ENCODE measurements at places on chromosomes 13 and 19. TPM values are rescaled to one million over a fixed set of nuclear protein-coding genes. Genes with fewer than 3 reads are reported as not detected.

DNA sequence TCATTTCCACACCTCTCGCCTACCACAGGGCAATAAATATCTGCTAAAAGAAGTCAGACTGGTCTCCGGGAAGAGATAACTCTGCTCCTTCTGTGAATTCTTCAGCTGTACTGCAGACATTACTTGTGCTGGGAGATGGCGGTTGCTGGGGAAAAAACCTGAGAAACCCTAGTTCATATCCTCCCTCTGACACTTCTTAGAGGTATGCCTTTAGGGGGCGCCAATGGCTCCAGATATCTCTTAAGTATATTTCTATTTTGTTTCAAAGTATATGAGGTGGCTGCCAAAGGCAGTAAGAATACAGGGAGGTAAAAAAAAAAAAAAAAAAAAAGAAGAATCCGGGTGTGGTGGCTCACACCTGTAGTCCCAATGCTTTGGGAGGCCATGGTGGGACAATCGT is 175.2 kb downstream of the PAN3 start:
- DNase-seq, result no peak

GRCh38 chr19:2807379-2808128 is 12.1 kb upstream of the ZNF554 start:
- DNase-seq, result no peak

Gene PGLYRP1
- not detected for total RNA-seq

Gene SHISA7
- not detected for total RNA-seq

- no peak for DNase-seq
Measured at GRCh38 chr19:16403151-16403977, 68.4 kb downstream of the EPS15L1 start.

Gene PEG3
- 4.6 TPM for total RNA-seq

DNA sequence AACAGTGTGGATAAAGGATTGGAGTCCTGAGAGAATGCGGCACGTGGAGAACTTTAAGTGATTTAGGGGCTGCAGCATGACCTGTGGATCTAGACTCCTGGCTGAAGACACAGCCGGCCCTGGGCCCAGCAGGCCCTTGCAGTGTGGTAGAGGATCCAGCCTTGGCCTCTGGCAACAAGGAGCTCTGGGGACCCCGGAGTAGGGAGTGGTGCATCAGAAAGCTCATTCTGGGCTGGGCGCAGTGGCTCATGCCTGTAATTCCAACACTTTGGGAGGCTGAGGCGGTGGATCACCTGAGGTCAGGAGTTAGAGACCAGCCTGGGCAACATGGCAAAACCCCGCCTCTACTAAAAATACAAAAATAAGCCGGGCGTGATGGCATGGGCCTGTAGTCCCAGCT is 76.0 kb downstream of the CHST8 start:
- no peak for DNase-seq

DNA sequence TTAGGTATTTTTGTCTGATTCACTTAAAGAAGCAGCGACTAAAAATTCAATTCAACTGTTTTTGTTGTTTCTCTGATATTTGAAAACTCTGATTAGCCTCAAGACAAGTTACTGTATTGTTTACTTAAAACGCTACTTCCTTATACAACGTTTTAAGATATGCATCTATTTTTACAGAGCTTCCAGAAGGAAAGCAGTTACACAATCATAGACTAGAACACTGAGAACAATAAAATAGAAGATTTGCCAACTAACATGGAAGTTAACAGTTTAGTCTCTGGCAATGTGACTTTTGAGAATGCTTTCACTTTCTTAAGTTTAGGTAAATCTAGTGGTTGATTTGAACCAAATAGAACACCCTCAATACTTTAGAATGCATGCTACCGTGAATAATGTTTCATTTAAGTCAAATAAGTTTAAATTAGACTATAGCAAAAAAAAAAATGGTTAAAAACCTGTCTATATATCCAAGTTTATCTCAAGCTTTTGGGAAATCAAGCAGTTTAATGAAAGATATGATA is 614.8 kb downstream of the DACH1 start:
- no peak for DNase-seq

Gene TMEM238
- 0.55 TPM for total RNA-seq

DNA sequence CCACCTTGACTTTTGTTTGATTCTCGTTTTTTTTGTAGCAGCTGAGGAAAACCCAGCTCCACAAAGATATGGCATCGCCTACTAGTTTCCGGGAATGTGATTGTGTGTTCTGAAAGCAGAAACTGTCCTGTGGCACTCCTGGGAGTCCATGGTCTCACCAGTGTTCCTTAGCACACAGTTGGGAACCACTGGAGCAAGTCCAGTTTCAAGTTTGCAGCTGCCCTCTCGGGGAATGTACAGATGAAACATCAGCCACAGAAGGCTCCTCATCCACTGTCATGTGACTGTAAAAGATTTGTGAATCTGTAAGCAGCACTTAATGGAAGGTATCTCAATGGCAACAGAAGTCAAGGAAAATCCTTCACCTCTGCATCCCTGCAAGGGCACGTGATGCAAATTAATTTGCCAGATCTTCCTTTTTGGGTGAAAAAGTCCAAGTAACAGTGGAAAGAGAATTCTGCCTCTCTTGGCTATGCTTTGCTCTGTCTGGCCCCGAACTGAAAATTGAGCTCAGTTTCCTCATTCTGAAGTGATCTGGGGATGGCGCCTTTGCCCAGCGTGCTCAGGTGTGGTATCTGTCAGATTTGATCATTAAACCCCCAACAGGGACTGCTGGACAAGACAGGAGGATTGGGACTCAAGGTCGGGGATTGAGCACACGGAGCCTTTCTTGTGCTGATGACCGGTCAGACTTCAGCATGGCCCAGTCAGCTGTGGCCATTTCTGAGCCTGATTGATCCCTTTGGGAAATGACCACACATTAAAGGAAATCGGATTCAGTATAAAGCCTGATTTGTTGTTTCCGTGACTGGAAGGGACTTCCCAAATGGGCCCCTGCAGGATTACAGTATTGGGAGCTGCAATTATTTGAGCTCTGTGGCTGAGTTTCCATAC is 58.8 kb downstream of the ING1 start:
- no peak for DNase-seq

Gene AXL
- 22.4 TPM for total RNA-seq

Gene STRN4
- 118 TPM for total RNA-seq

DNA sequence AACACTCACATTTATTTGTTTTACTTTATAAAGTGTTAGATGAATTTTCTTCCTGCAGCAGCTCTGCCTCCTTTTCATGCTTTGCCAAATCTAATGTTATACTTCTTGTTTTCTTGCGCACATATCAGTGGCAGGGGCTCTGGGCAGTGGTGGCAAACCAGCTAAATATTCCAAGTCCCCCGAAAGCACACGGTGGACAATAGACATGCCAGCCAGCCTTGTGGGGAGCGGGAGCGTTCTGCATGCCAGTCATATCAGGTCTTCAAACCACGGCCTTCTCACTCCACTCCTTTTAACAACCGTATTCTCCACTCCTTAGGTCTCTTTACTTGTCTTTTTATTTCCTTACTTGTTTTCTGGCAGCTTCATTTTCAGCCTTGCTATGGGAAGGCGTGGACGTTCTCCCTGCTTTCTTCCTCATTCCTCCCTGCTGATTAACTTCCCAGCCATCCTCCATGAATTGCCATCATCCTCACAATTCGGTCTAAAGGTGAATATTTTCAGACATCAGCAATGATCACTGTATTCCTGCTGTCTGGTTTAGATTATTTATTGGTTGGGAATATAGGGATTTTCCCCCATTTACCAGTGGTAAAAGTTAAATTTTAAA is 77.1 kb upstream of the WASF3 start:
- DNase-seq, result no peak

Gene GRIN2D
- total RNA-seq, result 5.4 TPM

Gene FCAR
- not detected for total RNA-seq

Gene SYT3
- total RNA-seq, result 5.7 TPM

- peak; percentile 95 for DNase-seq
Measured at GRCh38 chr13:102913914-102914313, 68.1 kb downstream of the ERCC5 start.

Gene SELENOV
- total RNA-seq, result 27.2 TPM

- DNase-seq, result no peak
Measured at GRCh38 chr19:5839065-5840017, at the start of gene FUT6. FUT6 (minus strand) TSS chr19:5839702; CDS start chr19:5832567, 7,135 bp downstream.

Gene UQCRFS1
- 52.4 TPM for total RNA-seq

Gene SYT5
- 1.2 TPM for total RNA-seq

GRCh38 chr13:110499621-110500281 is 61.8 kb downstream of the RAB20 start:
- peak; percentile 11 for DNase-seq

- DNase-seq, result no peak
Measured at GRCh38 chr13:97884707-97885468, 68.6 kb upstream of the IPO5 start.

DNA sequence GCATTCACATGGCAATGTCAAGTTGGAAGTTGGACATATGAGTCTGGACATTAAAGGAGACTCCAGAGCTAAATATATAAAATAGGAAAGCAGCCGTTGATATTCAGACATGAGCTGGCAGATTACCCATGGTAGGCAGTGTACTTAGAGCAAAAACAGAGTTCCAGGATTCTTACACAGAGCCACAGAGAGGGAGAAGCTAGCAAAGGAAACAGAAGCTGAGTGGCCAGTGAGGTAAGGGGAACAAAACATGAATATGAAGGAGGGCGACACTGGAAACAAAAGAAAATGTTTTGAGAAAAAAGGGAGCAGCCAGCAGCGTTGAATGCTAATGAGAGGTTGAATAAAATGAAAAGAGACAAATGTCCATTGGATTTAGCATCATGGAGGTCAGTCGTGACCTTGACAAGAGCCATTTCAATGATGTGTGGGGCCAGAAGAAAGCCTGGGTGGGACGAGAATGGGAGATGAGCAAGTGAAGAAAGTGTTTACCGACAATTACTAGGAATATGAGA is 198.4 kb downstream of the POU4F1 start:
- no peak for DNase-seq

Data from G401 (cell line).